Stimulated activated CD8-positive, alpha-beta memory T cell treated with anti-CD3 and anti-CD28 coated beads, Interleukin-4, amount 100 ng/mL, for 4 hours (primary cell): ENCODE measurements at places on chromosomes 2 and 18.

GRCh38 chr2:241994086-241994485 is 124.6 kb downstream of the RTP5 start:
- DNase-seq = no peak

GRCh38 chr2:45275806-45276205 is 266.6 kb upstream of the SIX2 start:
- no peak for DNase-seq

DNA sequence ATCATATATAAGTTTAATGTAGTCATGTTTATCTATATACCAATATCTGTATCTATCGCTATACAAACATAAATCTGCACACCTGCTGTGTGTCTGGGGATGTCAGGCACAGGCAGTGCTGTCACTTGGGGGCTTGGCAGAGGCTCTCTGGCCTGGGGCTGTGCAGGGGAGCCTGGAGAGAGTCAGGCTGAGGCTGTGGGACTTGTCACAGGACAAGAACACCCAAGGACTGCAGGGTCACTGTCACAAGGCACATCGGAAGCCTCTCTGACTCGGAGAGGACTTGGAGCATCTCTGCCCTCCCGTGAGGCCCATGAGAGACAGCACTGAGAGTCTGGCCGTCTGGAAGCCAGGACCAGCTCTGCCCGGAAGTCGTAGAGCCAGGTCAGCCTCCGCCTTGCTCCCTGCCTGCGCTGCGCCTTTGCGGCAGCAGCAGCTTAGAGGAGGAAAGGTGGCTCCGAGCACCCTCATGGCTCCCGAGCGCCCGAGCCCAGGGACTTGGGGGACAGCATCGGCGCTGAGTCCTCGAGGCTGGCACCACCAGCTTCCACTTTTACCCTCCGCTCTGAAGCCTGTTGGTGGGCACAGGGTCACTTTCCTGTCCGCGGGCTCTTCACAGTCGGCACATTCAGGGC is 280.3 kb downstream of the NDUFA10 start:
- DNase-seq = no peak

DNA sequence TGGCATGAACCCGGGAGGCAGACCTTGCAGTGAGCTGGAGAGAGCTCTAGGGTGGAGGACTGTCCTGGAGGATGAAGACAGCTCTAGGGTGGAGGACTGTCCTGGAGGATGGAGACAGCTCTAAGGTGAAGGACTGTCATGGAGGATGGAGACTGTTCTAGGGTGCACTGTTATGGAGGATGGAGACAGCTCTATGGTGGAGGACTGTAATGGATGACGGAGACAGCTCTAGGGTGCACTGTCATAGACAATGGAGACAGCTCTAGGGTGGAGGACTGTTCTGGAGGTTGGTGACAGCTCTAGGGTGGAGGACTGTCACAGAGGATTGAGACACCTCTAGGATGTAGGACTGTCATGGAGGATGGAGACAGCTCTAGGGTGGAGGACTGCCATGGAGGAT is 21.1 kb upstream of the KCNG2 start:
- DNase-seq = no peak

DNA sequence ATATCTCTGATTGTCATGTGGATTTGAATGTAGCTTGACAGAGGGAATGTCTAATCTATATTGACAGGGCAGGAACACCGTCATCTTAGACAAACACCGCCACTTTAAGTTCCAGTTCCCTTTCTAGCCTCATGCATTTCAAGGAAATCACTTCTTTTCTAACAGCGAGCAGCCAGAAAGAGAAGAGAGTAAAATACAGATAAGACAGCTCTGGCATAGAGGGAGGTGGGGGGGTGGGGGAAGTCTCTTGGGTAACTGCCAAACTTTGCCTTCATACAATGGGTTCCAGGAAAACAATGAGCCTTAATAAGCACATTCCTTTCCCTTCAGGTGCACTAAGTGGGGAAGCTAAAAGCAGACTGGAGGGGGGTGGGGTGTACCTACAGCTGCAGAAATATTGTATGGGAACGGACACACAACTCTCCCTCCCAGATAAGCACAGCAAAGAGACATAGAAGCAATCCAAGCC is 37.2 kb downstream of the CASP10 start:
- DNase-seq = no peak

DNA sequence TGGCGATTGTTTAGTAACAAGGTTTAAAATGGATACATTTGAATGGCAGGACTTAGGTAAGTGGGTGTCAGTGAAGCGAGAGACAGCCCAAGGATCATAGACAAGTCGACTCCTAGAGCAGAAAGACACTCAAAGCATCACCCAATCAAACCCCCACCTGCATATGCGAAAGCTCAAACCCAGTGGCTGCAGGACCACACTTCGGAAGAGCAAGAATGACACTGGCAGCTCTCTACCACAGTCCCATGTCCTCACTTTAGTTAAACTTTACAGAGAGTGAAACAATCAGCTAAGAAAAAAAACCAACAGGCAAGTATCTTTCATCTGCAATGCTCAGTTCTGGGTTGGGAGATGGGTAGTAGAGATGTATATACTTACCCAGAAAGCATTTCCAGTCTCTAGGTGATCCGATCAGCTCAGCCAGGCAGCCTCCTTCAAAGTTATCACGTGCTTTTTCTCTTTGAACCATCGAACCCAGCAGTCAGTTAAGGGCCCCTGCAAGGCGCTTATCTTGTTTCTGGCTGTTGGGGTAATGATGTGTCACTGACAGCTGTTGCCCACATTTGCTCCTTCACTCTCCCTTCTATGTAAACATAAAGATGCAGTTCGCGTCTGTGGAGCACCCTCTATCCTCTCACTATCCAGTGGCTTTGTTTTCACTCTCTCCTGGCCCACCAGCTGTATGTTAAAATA is 357.5 kb upstream of the ID2 start:
- DNase-seq = no peak

GRCh38 chr2:55636831-55637230 is 19.4 kb upstream of the PPP4R3B start:
- no peak for DNase-seq

GRCh38 chr2:96898641-96899412 is 28.9 kb upstream of the SEMA4C start:
- DNase-seq = no peak

DNA sequence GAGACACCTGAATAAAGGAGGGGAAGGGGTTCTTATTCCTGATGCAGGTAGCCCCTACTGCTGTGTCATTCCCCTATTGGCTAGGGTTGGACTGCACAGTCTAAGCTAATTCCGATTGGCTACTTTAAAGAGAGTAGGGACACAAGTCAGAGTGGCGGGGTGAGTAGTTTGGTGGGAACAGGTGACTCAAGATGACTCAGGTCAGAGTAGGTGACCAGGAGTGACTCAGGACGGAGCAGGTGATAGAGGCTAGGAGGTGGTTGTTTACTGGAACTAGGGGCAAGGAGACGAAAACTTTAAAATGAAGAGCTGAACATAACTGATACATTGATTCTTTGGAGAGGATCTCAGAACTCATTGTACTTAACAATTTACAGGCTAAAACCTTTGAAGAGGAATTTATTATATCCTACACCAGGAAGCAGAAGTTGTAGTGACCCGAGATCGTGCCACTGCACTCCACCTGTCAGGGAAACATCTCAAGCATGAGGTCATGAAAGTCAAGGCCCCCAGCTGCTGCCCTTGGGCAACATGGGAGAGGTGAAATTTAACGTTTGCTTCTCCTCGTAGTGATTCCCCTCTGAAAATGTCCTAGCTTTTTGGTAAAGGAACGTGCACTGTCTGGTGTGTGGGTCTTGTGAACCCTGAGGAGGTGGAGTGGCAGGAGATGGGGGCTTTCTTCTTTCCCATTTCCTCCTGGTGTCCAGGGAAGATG is 4.5 kb upstream of the CYP27A1 start:
- no peak for DNase-seq

DNA sequence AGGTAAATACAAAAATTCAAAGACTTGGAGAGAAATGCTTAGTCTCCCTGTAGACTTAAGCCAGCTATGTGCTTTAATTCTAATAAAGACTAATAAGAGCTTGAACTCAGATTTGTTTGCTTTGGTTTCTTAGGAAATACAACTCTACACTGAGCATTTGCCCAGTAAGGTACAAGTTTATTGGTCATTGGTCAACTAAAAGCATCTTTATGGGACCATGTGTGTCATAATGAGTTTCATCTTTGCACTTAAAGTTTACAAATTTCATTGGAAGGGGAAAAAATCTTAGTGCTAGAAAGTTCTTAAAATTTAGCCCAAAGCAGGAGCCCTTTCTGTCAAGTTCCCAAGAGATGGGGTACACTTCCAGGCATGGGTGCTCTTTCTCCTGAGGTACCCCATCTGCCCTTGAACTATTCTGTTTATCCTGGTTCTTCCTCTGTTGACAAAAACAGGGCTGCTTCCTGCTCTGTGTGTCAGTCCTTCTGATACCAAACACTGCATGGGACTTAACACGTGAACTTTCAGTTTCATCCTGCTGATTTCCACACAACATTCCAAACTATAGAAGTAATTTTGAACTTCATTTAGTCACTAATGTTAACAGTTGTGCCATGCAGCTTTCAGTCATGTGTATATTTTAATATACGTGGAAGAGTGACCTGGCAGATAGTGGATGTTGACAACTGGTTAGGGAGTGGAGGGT is 200.2 kb downstream of the TPGS2 start:
- no peak for DNase-seq

DNA sequence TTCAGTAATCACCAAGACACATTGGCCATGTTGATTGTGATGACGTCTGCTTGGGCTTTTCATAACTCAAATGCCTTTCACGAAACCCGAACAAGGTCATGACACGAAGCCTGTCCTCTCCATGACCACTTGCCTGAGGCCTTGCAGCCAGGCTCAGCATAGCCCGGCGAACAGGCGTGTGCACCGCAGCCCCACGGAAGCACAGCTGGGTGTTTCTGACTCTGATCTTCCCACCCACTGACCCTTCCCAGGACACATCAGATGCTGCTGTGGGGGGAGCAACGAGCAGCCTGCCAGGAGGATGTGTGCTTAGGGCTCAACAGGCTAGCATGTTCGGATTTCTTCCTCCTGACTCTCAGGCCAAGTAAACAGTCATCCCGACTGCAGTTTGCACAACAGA is 369.4 kb upstream of the SALL3 start:
- no peak for DNase-seq

DNA sequence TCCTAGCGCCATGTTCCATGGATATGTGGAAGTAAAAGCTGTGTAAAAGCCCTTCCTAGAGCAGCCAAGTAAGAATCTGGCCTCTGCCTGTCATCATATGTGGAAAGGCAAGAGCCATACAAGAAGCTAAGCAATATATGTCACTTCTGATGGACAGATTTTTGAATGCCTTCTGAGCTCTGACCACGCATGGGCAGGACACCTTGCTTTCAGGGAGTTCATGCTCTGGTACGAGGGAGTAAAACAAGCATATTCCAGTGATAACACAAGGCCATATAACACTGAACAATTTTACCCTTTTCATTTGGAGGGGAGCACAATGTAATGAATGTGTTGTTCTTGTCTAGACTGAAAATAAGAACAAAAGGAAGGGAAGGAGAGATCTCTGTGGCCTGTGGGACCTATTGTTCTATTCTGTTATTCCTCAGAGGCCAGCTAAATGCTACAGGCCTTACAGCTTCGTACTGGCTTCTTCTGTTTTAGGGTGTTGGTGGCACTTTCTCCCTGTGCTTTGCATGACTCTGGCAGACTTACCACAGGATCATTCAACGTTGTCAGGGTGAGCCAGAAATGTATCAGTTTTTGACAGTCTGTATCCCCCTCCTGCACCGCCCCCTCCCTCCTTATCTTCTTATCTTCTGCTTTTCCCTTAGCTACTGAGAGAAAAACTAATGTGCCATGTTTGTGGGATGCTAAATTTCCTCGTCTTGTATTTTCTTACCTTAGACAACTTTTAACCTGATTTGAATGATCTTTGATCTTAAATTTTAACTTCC is 99.5 kb downstream of the MAP4K4 start:
- DNase-seq = no peak

- no peak for DNase-seq
Observed at GRCh38 chr2:105869341-105869740, 124.6 kb downstream of the NCK2 start.

GRCh38 chr2:211439011-211439410 is 882.6 kb downstream of the CPS1 start:
- no peak for DNase-seq
